Stimulated activated CD4-positive, alpha-beta T cell treated with anti-CD3 and anti-CD28 coated beads, Interleukin-15, amount 100 ng/mL, for 48 hours (primary cell): ENCODE measurements at places on chromosomes 7 and 10.
A peak's percentile ranks its signal among the peaks of the same experiment; 100 is the strongest.

DNA sequence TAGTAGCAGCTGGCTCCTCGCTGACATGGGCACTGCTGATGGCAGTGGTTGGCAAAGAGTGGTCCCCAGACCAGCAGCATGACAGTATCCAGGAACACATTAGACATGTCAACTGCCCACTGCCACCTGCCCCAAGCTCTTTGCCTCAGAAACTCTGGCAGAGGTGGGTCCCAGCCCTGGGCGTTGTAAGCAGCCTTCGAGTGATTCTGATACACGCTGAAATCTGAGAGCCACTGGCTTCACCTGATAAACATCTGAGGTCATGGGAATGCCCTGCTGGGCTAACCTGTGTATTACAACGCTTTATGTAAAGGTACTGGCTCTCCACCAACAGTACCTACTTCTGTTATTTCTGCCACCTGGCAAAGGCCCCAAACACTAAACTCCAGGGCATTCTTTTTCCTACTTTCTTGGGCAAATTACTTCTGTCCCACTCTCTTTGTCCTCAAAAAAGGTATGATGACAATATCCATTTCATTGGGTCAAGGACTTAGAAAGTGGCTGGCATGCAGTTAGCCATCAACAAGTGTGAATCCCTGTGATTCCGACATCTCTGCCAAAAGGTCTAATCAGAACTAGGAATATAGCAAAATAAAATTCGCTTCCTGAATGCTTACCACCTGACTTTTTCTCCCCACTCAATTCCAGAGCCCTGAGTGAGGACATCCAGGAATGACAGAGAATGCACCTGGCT lies 9.2 kb downstream of the SGMS1 start:
- no peak for DNase-seq

GRCh38 chr7:70585071-70585470 lies 546.9 kb upstream of the GALNT17 start:
- no peak for DNase-seq

DNA sequence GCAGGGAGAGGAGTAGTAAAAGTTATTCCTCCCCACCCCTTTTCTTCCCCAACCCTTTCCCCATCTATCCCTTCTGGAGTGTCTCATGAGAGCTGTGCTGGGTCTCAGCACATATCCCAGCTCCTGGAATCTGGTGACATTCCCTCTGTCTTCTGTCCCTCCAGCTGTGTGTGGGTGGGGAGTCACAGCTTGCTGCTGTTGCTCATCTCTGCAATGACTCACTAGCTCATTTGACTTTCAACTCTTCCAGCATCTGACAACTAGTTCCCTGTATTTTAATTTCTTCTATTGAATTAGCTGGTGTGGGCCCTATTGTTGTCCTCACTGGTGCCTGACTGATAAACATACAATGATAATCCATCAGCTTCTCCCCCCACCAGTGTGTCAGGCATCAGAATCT lies 198.9 kb upstream of the AUTS2 start:
- no peak for DNase-seq

DNA sequence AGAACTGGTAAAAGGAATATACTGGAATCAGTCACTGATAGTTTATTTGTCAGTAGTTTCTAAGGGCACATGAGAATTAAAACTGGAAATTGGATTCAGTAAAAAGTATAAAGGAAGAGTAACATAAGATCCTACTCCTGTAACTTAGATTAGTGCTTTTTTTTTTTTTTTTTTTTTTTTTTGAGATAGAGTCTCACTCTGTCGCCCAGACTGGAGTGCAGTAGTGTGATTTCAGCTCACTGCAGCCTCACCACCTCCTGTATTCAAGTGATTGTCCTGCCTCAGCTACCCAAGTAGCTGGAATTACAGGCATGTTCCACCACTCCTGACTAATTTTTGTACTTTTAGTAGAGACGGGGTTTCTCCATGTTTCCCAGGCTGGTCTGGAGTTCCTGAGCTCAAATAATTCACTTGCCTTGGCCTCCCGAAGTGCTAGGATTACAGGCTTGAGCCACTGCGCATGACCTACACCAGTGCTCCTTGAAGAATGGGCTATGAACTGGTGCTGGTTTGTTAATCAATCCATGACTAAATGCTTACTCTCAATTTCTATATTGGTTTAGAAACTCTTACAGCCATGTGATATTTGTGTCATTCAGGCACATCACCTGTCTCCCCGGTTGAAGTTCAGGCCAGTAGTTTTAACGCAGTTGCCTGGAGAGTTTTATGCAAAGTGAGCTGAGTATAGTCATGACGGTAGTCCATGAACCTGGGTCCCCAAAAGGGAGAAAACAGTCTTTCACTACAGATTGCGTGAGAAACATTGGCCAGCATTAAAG lies 65.0 kb downstream of the ZEB1 start:
- no peak for DNase-seq

DNA sequence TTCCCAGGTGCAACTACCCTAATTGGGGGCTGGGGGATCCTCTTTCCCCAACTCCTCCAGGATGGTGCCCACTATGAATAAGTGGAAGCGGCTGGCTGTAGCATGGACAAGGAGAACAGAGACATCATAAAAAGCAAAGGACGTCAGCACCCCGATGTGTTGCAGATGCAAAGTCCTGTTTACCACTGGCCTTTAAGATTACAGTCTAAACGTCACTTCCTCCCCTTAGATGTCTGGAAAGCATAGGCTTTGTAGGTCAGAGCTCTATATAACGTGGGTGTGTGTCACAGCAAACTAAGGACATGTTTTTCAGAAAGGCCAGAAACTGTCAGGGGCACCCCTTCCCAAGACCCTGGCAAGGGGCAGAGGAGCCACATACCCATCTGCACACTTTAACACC lies 7.9 kb downstream of the COBL start:
- no peak for DNase-seq

DNA sequence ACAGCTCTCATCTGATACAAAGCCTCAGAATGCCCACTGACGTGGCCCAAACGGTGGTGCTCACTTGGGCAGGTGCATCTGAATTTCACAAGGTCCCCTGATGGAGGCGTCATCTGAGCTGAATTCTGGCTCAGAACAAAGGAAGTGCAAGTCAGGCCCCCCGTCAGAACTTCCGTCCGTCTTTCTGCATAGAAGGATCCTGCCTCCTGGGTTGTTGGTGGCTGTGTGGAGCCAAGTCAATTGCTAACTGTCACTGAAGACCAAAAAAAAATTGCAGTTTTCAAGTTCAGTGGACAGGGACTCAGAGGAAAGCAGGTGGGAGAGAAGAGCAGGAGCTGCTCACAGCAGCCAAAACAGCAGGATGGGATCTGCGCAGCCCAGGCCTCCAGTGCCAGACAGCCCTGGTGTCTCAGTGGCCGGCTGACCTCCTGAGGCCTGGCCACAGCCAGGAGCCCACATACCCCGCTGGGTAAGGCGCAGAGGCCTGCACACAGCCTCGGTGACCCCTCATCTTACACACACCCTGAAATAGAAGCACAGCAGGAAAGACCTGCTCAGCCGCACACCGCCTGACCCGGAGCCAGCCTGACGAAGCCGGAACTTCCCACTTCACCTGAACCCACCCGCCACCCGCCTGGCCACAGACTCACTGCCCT lies 49.4 kb downstream of the PYROXD2 start:
- DNase-seq = no peak

GRCh38 chr10:124641282-124642087 lies 102.7 kb downstream of the FAM53B start:
- peak; percentile 37 for DNase-seq

DNA sequence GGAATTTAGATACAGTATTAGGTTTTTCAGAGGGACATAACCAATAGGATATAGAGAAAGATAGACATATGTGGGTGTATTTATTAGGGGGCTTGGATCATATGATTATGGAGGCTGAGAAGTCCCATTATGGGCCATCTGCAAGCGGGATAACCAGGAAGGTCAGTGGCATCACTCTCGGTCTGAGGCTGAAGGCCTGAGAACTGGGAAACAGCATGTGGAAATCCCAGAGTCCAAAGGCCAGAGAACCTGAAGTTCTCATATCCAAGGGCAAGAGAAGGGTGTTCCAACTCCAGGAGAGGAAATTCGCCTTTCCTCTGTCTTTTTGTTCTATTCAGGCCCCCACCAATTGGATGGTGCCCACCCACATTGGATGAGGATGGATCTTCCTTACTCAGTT lies 180.7 kb downstream of the POU6F2 start:
- no peak for DNase-seq
